ENCODE measurements at places on chromosomes 5 and 9.

DNA sequence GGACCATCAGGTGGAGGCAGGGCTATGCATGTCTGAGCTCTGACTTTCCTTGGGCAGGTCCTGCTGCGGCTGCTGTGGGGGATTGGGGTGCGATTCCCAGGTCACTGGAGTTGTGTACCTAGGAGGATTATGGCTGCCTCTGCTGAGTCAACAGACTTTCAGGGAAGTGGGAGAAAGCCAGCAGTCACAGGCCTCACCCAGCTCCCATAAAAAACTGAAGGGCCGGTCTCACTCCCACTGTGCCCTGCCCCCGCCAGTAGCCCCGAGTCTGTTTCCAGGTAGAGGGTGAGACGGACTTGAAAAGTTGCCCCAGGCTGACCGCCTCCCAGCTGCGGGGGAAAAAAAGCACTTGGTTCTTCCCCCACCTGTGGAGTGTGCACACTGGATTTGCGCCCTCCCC is 76.7 kb downstream of the FAM170A start:
- DNase-seq, result no peak

GRCh38 chr5:156328161-156328560 is 1.2 kb downstream of the SGCD start:
- DNase-seq, result no peak

GRCh38 chr9:13467157-13467556 is 187.7 kb upstream of the MPDZ start:
- no peak for DNase-seq

DNA sequence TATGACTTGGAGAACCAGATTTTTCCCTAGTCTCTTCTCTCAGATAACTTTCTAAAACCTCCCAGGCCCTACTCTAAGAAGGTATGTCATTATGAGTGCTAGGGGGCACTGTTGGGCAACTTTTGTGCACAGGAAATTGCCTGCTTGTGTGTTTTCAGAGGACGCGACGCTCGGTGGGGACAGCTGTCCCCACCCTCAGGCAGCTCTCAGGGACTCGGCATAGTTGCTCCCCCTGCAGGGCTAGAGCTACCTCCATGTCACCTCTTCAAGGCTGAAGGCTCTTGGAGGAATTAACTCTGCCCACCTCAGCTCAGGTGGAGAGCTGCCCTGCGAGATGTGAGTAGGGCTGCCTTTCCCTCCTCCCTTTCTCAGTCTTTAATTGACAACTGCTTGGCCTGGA is 10.2 kb upstream of the TIFAB start:
- DNase-seq, result peak; percentile 94

DNA sequence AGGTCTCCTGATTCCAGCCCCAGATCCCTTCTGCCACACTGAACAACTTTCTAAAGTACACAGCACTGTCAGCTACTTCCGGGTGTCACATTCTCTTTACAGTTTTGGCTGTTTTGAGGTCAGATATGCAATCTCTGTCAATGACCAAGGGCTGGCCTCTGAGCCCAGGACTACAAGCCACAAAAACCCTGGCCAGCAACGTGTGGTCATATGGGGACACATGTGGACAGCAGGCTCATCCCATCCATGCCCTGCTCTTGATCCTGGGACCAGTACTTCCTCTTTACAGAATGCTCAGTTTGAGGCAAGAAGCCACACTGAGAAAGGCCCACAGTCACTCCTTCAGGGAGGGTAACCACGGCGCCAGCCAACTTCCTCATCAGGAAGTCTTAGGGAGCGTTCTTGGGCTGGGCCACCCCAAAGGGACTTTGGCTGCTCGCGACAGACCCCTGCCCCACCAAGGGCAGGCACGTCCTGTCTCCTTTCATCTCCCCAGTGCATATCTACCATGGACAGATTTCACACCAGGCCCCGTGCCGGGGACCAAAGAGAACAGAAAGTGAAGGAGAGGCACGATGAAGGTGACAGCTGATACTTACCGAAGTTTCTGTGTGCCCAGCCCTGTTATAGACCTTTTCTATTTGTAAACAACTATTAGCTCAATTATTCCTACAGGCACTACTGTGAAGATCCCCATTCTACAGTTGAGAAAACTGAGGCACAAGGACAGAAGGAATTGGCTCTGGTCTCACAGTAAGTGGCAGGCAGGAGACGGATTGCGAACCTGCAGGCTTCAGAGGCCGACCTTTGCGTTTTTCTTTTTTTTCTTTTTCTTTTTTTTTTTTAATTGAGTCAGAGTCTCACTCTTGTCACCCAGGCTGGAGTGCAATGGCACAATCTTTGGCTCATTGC is 37.3 kb downstream of the STK10 start:
- DNase-seq, result peak; percentile 95

All from Kasumi-1 (cell line).